Astrocyte (in vitro differentiated cells and primary cell): ENCODE measurements at places on chromosomes 1 and 21.
A peak's percentile ranks its signal among the peaks of the same experiment; 100 is the strongest.

- DNase-seq: peak; percentile 17
These were observed 304 bp downstream of the PLPPR5 start for GRCh38 chr1:99004254-99004860.

DNA sequence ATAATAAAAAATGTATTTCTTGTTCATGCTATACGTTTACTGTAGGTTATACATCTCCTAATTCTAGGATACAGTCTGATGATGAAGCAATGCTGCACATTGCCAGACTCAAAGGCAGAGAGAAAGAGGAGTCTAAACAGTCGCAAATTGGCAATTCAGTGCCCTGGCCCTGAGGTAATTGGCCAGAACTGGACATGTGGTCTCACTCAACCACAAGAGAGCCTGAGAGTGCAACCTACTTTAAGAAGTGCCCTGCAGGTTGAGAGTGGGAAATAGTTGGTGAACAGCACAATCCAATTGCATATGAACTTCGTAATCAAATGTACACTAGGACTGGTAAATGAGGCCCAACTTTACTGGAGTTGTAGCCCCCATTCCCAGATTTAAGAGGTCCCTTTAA lies 5.0 kb upstream of the SLC35A3 start:
- DNase-seq: no peak

GRCh38 chr1:26043765-26044164 lies 2.2 kb downstream of the SLC30A2 start:
- no peak for DNase-seq

DNA sequence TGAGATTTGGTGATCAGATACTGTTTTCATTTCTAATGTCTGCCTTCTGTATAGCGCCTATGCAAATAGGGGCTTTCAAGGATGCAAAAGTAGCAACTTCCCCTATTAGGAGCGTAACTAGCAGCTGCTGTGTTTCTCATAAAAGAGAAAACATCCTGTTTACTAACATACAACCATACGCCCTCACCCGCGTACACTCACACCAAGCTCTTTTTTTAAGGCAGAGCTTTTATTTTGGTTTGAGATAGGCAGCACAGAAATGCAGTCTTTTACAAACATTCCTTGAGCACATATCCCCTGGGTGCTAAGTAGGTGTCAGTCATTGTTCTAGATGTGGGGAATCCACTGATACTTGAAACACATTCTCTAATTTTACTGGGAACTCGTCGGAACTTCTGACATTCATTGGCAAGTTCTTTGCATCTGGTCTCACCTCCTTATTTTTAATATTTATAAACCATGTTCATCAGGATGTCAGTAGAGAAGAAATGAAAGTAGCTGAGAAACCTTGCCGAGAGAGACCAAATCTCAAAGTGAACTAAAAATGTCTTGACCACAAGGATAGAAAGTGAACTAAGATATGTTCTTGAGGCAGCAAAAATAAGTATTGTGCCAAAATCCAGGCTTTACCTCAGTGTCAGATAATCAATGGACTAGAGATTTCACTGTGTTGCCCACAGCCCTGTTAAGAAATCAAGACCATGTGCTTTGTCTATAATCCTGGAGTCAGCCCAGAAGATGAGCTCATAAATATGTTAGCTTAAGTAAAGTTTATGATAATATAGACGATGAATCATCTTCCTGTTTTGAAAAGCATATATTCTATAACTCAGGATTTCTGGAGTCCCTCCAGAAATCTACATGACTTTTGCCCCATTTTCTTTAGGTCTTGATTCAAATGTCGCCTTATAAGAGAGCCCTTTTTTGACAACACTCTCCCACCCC lies 350.9 kb downstream of the ST6GALNAC3 start:
- DNase-seq: peak; percentile 9

GRCh38 chr1:76113446-76113845 lies 38.9 kb downstream of the ST6GALNAC3 start:
- no peak for DNase-seq

DNA sequence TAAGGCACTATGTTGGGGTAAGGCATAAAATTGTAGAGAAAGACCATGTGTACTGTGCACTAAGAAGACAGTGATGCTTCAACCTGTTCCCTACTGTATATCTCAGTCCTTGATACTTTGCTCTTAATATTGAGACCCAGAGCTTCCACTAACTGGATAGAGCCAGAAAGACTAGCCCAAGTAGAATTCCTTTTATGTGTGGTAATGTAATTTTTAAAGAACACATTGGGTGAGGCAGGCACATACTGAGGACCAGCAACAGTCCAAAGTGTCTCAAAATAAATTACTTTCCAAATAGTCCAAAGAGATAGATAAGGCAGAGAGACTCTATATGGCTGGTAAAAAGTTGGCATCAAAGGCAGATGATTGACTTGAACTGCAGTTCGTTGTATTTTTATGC lies 31.4 kb upstream of the MROH9 start:
- no peak for DNase-seq

- no peak for DNase-seq
These were observed 12.6 kb upstream of the LAPTM5 start for GRCh38 chr1:30770150-30770549.

DNA sequence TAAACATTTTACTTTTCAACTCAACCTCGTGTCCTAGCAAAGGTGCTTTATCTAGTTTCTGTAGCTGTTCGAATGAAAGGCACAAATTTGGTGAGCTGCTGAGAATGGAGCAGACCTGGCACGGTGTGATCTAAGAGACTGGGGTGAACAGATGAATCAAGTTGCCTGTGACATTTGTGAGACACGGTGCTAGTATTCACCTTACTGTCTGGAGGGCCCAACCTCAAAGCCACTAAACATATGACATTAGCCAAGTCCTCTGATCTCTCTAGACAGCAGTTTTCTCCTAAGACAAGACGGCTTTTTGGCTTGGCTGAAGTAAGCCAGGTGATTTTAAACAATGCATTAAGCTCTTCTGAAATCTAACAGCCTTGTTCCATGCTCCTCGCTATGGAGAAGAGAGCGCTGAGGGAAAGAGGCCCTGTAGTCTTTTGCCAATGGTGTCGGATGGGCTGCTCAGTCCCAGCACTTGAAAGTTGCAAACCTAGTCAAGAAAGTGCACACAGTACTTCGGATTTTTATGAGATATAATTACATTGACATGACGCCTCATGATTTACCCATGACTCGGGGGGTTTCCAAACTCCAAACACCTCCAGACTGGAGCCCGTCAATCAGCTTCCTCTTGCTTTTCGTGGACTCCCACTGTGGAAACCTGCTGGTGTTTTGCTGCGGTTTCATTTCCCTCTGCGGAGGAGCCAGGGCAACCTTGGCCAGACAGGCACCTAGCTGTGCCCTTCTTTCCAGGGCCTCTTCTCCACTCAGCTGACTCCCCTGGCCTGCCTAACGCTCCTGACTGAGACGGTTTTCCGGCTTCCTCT lies 794 bp upstream of the TOR3A start:
- DNase-seq: no peak

DNA sequence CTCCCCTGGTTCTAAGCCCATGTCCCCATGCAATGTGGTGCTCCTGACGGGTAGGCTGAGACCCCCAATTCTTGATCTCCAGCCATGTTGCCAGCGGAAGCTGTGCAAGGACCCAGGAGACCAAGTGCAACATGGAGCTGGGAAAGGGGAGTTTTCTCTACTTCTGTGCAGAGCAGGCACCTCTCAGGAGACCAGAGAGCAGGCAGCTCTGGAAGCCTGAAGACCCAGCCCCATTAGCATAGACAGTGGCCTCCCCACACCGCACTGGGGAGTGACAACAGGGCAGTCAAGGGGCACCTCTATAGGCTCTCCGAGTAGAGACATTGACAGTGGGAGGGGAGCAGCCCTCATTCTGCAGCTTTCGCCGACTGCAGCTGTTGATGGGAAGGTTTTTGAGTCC lies 410.2 kb downstream of the MATN1 start:
- DNase-seq: no peak

DNA sequence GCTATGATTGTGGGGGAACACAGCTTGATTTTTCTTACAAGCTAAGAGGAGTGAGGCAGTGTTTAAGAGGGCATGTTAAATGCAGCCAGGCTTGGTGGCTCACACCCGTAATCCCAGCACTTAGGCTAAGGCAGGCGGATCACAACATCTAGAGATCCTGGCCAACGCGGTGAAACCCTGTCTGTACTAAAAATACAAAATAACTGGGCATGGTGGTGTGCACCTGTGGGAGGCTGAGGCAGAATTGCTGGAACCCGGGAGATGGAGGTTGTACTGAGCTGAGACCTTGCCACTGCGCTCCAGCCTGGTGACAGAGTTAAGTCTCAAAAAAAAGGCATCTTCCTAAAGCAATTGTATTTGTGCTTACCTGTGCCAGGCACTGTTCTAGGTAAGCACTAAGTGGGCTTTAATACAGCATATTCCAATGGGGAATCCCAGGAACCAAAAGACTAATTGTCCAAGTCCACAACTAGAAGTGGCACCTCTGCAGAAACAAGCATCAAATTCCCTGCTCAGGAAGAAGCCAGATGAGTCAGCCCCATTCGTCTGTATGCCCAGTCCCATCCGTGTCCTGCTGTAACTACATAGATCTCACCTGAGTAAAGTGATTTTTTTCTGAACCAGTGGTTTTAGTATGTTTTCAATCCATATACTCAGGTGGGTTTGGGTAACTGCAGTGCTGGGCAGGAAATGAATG lies 4.6 kb downstream of the RCC1 start:
- DNase-seq: peak; percentile 38

DNA sequence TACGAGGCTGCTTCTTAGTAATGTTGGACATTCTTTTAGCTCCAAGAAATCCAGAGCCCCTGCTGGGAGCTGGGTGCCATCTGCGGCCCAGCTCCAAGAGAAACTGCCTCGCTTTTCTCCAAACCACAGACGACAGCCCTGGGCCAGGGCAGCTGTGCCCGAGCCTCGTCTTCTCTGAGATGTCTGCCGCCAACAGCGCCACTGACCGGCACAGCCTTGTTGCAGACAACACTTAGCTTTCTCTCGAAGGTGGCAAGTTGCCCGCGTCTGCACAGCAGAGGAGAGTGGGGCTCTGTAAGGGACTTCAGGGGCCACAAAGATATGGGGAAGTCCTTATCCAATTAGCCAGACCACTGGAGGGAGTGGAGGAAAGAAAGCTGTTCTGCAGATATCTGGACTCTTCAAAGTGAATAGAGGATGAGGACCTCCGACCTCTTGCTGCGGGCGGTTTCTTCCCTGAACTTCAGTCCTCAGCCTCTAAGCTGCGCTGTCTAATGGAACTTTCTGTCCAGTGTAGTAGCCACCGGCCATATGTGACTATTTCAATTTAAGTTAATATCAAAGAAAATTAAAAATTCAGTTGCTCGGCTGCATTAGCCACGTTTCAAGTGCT lies 63.9 kb upstream of the DISP3 start:
- no peak for DNase-seq

GRCh38 chr1:51768971-51769588 lies 109.4 kb downstream of the NRDC start:
- DNase-seq: peak; percentile 44

GRCh38 chr1:22731924-22732720 lies 21.5 kb downstream of the EPHB2 start:
- no peak for DNase-seq

DNA sequence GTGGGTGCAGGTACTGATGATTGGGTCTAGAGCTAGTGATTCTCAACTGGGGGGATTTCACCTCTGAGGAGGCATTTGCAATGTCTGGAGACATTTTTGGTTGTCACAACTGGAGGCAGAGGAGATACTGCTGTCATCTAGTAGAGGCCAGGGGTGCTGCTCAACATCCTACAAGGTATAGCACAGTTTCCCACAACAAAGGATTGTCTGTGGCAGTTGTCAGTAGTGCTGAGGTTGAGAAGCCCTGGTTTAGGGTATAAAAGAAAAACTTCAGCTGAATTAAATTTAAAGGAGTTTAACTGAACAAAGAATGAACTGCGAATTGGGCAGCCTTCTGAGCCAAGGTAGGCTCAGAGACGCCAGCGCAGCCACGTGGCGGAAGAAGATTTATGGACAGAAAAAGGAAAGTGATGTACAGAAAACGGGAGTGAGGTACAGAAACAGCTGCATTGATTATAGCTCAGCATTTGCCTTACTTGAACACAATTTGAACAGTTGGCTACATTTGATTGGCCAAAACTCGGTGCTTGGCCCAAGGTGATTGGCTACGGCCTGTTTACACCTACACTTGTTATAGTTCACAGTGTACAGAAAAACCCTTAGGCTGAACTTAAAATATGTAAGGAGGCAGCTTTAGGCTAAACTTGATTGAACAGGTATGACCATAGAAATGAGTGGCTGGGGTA lies 40.4 kb downstream of the MPZL1 start:
- no peak for DNase-seq

DNA sequence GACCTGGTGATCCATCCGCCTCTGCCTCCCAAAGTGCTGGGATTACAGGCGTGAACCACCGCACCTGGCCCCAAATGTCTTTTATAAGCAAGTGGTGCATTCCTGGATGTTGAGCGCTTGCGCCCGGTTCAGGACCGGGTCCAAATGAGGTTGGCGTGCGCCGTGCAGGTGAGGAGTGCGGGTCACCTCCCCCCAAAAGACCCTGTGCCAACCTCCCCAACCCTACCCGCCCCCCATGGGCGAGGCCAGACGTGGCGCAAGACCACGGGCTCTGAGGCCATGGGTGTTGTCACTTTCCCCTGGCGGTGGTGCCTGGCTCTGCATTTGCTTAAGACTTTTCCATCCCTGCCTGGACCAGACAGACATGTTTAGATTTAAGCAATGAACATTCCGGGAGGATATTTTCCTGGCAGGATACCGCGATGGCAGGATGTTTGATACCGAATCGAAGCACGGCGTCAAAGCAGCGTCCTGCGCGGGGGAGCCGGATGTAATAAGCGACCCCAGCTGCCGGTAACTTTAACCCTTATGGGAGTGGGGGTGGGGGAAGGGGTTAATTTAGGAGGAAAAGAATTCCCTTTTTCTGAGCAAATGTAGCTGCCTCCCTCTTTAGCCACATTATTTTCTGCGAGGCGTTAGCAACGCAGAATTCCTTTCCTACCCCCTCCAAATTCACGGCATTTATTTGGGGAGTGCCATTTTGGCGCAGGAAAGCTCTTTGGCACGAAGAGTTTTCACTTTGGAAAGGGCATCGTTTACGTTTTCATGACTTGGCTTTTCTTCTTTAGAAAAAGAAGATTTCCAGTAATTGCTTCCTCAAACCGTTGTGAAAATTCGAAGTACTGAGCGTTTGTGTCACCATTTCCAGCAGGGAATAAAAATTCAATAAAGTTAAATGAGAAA lies 27.8 kb upstream of the RNF187 start:
- DNase-seq: peak; percentile 60

GRCh38 chr21:21003701-21004100 lies 5.5 kb downstream of the NCAM2 start:
- no peak for DNase-seq

DNA sequence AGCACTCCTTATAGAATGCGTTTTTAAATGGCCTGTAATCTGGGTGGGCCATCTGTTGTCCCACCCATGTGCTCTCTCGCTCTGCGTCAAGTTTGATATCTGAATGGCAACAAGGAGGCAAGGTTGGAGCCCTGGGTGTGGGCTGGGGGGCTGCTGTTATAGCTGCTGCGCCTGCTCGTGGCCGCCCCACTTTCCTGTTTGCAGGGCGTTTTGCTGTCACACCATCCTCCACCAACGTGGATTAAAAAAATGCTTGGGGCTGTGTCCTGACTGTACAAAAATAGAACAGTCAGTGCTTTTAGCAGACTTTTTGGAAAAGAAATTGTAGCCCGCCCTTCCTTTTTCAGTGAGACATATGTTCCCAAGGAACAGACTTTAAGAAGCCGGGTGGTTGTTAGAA lies 25.4 kb downstream of the UMODL1 start:
- no peak for DNase-seq
